Activated T-cell treated with anti-CD3 and anti-CD28 coated beads for 24 hours (primary cell): ENCODE measurements at places on chromosomes 1 and 21.

DNA sequence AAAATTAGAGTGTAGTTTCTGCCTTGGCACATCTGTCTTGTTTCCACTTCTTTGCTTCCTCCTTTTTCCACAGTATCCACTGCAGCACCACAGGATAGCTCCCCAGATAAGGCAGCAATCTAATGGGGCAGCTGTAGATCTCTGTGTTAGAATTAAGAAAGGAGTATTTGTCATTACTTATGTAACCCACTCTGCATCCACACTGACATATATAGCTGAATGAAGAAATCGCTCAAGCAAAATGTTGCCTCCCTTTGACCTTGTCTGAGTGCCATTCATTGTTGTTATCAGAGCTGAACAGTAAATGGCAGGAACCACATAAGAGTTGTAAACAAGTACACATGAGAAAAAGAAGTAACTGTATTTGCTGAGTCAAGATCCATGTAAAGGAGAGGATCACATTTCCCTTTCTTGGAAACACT is 45.9 kb upstream of the DPH5 start:
- no peak for DNase-seq

DNA sequence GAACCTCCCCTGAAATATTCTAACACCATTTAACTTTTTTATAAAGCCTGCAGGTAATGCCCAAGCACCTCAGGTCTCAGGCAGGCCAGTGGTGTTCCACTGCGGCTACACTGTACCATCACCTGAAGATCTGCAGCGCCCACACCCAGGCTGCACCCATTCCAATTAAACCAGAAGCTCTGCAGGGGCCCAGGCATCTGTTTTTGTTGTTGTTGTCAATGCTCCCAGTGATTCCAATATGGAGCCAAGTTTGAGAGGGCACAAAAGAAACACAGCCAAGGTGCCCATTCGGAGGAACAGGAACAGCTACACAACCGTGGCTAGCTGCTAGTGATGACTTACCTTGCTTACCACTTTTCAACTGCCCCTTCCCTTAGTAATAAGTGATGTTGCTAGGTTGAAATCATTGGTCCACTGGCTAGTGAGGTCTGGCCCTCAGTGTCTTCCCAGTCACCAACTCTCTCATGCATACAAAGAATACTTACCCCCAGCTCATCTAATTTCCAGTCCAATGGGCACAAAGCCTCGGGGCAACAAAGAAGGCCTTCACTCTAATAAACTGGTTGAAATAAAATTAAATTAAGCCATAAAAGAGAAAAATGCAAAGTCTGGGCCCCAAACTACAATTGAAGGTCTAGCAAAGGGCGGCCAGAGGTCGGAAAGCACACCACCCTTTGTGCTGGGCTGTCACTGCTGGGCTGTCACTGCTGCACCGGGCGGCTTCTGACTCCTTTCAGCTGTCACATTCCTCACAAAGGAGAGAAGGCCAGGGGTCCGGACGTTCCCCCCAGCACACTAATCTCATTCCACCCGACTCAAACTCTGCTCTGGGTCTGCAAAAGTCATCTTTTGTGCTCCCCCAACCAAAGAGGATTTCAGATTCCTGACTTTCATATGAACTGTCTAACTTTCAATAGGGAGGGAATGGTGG is 34.9 kb downstream of the SIPA1L2 start:
- no peak for DNase-seq

GRCh38 chr21:26055010-26055409 is 115.6 kb downstream of the APP start:
- no peak for DNase-seq

DNA sequence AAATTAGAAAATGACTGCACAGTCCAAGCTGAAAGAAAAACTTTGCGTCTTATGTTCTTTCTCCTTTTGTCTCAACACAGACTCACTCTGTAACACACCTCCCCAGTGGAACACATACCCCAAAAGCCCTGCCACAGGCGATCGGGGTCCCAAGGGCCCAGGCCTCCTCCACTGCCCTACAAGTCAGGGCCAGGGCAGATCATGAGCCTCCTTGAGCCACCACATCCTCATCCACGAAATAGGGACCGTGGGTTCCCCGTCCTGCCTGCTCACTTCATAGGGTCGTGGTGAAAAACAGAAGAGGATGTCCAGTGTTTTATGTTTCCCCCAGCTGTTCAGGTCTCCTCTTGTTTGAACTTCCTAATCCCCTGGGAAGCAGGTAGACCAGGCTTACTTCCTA is 116.7 kb downstream of the KCNN3 start:
- no peak for DNase-seq

GRCh38 chr1:168161459-168161858 is 17.3 kb upstream of the TIPRL start:
- DNase-seq, result no peak

DNA sequence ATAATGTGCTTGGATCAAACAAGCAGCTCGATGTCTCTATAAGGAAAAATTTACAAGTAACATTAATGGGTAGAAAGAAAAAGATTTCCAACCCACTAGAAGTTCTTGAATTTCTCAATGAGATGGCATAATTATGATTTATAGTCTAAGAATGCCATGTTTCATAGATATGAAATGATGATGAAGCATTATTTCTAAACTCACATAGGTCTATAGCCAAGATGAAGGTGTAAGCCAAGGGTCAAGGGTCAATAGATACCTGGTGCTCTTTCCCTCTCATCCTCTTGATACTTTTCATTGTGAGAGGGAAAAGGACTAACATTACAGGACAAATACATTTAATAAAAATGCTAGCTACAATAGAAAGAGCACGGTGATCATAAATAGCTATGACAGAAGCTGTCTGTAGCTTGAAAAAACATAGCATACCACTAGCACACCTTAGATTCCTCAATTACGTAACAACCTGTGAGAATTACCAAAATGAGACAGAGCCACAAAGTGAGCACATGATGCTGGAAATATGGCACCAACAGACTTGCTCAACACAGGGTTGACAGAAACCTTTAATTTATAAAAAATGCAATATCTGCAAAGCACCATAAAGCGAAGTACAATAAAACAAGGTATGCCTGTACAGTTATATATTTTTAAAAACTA is 26.3 kb upstream of the F13B start:
- DNase-seq, result no peak

DNA sequence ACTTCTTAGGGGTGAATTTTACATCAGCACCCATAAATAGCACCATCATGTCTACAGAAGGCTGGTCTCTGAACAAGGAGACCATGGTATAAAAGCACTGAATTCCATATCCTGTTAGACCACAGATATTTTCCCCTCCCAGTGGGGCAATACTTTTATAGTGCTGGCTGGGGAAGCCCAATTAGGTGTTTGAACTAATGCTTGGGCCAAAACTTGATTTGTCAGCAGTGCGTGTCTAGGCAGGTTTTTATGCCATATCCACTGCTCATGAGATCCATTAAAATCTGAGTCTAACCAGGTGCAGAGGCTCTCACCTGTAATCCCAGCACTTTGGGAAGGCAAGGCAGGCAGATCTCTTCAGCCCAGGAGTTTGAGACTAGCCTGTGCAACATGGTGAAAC is 623.0 kb downstream of the NPHP4 start:
- DNase-seq, result no peak
